ENCODE measurements at places on chromosomes 11 and 22. TPM values are rescaled to one million over a fixed set of nuclear protein-coding genes. Genes with fewer than 3 reads are reported as not detected.

The HBB gene
- 0.88 TPM for polyA plus RNA-seq

- DNase-seq = no peak
Measured at GRCh38 chr22:24326266-24326665, 55.6 kb downstream of the SPECC1L start.

- DNase-seq = no peak
Measured at GRCh38 chr11:84313830-84314359, 1027.7 kb upstream of the CCDC90B start.

DNA sequence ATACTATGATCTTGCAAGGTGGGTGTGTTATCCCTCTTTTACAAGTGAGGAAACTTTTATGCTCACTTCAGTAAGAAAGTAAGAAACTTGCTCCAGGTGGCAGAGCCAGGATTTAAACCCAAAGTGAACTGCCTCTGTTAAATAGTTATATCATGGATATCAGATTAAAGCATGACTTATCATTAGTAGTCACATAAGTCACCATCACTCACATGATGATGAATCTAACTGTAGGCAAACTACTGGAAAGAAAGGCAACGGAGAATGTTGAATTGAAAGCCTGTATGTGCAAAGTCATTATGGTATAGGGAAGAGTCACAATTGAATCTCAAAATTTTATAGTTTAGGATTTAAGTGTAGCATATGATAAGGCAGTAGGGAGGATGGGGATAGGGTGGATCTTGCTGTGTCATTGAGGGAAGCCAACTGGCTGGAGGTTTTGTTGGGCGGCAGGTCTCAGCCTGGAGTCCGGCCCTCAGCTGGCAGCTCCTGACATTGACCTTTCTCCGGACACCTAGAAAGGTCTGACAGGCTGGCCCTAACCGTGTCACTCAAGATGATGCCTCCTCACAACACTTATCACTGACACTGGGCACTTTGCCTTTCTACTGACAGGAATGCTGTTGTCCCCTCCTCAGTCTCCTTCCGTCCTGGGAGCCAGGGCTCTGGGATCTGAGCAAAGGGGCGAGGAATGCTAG, 98.3 kb downstream of the EMSY start:
- no peak for DNase-seq

DNA sequence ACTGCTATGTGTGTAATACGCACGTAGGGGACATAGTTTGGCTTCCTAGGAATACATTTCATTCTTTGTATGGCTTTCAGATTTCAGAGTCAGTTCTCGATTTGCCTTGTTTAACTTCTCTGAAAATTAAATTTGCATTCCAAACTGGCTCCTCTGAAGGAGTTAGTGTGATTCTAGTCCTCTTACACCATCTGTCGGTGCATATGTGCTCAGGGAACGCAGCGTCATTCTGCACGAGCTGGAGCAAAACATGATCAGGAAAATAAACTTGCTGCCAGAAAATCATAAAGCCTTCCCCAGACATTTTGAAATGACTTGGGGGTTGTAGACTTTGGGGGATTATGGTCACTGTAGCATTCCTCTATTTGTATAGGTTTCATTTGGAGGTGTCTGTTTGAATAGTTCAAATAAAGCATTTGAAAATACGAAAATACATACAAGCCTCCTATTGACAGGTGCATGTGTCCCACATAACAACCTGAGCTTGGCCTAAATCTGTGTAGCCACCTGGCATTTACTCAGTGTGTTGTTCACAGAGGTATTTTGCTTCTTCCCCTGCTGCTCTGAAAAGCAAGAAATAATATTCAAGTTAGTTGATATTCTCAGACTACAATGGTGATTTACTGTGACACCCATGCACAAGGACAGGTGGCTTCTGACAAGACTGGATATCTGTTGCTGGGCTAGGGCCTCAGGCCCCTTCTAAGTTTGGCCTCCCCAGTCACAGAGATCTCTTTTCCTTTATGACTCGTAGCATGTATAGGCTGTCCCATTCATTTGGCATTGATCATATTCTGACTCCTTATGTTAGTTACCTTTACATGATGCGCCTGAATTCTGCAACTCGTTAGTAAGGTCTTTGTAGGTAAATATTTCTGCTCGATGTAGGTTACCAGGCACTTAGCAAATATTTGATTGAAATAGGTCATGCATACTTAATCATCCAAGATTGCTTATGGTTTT, 81.6 kb upstream of the SORL1-AS1 start:
- no peak for DNase-seq

All from naive thymus-derived CD8-positive, alpha-beta T cell (primary cell).